ENCODE measurements at places on chromosomes 13 and 19. TPM values are rescaled to one million over a fixed set of nuclear protein-coding genes. Genes with fewer than 3 reads are reported as not detected.
A peak's percentile ranks its signal among the peaks of the same experiment; 100 is the strongest.

RFPL4AL1 gene
- total RNA-seq, result not detected

VRK3 gene
- total RNA-seq, result 56.6 TPM

SLC7A10 gene
- total RNA-seq, result not detected

GRCh38 chr19:46992699-46993535, 26.7 kb upstream of the NPAS1 start:
- no peak for DNase-seq

DNA sequence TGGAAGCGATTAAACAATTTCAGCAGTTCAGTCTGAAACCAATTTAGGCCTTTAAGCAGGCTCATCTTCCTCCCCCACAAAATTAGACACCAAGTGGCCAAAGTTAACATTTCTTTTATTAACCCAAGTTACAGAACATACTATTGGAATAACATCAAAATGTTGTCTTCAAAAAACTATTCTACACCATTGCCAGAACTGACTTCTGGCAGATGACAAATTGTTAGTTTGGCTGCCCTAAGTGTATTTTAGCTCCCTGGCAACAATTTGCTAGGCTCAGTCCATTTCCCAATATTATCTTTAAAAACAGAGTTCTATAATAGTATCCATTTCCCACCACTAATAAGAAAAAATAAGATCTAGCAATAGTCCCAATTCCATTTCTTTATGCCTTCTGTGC, 107.8 kb downstream of the SGCG start:
- no peak for DNase-seq

DNA sequence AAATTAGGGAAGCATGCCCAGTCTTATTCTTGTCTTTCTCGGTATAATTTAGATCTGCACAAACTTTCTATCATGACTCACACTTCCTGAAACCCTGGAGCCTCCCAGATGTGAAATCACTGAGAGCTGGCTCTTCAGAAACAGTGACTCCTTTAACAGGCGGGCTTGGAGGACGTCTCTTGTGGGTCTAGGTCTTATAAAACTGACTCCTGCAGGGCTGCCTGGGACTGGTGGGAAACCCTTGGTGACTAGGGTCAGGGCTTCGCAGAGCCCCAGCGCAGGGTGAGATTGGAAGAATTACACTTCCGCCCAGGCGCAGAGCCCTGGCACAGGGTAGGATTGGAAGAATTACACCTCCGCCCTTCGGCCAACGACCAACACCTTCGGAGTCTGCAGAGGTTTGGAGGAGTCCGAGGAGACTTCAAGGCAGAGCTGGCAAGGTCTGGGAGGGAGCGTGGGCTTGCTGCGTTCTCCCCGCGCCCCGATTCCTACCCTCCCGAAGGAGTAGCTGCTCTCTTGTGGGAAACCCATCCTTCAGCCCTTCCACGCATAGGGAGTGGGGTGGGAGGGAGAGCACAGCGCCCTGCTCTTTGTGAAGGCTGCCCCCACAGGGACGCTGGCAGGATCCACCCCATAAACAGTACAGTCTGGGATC, 43.4 kb upstream of the MAP3K10 start:
- no peak for DNase-seq

DNA sequence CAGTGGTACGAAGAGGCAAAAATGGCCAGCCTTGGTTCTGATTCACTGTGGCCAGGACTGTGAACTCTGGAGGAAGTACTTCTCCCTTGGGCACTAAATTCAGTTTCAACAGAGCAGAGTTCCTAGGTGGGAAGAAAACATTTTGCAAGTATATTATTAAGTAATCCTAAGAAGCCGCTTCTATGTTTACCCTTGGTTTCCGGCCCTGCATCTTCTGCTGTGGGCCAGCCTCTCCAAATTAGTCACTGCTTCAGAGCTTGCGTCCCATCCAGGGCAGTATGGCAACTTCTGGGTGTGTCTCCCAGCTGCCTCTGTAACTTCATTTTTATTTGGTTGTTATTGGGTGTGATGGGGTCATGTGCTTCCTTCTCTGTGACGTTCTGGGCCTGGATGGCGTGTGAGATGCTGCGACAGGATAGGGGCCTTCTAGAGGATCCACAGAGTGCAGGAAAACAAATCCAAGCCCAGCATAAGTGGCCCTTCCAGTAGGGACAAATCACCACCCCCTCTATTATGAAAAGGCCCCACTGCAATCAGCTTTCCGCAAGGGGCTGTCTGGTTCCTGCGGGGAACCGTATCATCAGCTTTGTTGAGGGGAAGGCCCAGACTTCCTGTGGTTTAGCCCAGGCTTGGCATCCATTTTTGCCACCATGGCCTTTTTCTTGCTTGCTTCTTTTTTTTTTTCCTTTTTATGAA, 55.1 kb upstream of the C1QTNF9 start:
- DNase-seq, result no peak

DNA sequence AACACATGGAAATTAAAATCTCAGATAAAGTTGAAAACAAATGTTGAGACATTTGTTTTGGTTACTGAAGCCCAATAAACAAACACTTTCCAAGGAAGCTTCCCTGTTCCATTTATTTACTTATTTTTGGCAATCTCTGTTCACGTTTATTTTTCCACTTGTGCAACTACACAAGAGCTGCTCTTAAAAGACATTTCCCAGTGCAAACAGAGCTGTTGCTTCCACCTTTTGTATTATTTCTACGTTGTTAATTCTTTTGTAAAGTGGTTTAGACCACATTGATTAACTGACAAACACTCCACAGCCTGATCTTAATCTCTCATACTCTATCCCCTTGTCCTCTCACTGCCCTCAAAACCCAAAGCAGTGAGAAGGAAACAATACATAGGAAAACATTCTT, 757.6 kb downstream of the LIG4 start:
- no peak for DNase-seq

GRCh38 chr13:34346626-34347025, 528.7 kb downstream of the RFC3 start:
- no peak for DNase-seq

- DNase-seq, result no peak
Observed at GRCh38 chr13:49791315-49791710, 1.2 kb downstream of the KPNA3 start.

DNA sequence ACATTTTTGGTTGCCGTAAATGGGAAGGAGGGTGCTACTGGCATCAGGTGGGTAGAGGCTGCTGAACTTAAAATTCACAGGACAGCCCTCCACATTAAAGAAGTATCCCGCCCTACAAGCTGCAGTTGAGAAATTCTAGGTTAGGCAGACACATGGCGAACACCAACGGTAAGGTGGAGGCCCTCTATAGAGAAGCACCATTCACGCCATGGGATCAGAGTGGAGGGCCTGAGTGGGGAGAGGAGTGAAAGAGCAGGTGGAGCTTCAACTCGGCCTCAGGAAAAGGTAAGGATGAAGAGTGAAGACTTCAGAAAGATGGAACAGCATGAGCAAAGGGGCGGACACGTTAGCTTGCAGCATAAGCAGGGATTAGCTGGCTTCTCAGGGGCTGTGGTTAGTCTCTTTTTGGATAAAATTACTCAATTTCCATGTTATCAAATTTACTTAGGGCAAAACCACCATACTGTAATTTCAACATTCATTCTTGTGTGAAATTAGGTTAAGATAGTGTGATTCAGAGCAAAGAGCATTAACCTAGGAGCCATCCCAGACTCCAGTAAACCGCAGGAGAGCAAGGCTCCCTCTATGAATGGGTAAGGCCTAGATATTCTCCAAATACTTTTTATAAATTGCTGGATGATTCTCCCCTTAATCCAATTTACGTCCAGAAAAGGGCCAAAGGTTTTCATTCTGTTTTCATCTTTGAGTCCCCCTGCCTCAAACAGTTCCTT, 1.2 kb downstream of the EEF1AKMT1 start:
- DNase-seq, result no peak

GRCh38 chr13:39452417-39452816, 150.6 kb downstream of the LHFPL6 start:
- DNase-seq, result no peak

DNA sequence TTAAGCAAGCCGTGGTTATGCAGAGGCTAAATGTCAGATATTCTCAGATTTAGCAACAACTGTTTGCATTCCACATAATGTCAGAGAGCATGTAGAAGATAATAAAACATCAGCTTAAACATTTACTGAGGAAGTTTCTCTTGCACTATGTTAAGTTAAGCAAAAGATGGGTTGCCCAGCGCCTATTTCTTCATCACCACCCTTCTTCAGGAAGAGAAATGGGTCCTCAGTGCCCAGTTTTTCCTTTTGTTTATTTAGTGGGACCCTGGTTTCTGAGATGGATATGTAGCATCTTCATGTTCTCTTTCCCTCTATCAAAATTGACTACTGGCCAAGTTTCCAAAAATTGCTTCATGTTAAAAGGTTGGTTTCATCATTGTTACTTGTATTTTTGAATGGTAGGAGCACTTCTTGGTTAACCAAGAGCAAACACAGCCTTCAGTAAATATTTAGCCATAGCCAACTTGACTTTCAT, 356.8 kb downstream of the RFC3 start:
- no peak for DNase-seq

ICAM5 gene
- total RNA-seq, result 1.8 TPM

CYP4F2 gene
- total RNA-seq, result 2.2 TPM

DAND5 gene
- not detected for total RNA-seq

- DNase-seq, result peak; percentile 81
Observed at GRCh38 chr19:44903602-44904425, 1.8 kb upstream of the APOE start.

DNA sequence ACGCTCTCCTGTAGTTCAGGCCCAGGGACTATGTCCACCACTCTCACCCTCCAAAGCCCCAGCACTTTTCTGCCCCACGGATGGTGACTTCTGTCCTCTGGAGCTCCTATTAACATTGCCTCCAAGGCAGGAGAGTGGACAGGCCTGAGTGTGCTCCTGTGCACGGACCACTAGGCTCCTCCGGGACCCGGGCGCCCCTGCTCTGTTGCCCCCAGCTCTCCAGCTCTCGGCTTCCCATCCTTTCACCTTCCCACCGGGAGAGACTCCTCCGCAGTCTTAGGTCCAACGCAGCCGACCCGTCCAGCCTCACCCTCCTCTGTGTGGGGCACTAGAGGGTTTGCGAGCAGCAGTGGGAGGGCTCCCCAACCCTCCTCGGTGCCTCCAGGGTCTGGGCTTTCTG, 30.4 kb downstream of the CAPN12 start:
- no peak for DNase-seq

DNA sequence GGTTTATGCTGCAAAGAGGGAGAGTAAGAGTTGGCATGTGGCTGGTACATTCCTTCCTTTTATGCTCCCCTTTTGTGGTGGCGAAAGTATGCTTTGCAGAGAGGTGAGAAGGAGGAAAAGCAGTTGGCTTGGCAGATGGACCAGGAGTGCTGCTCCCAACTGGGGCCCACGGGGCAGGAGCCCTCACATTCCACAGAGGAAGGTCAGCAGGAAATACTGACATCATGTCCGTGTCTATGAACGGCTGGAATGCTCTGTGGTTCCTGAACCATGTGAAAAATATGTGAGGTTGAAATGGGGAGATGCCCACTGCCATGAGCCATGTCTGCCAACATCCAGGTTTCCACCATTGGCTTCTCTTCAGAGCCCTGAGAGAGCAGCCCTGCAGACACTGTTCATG, 33.3 kb upstream of the GAS6 start:
- peak; percentile 13 for DNase-seq

DNA sequence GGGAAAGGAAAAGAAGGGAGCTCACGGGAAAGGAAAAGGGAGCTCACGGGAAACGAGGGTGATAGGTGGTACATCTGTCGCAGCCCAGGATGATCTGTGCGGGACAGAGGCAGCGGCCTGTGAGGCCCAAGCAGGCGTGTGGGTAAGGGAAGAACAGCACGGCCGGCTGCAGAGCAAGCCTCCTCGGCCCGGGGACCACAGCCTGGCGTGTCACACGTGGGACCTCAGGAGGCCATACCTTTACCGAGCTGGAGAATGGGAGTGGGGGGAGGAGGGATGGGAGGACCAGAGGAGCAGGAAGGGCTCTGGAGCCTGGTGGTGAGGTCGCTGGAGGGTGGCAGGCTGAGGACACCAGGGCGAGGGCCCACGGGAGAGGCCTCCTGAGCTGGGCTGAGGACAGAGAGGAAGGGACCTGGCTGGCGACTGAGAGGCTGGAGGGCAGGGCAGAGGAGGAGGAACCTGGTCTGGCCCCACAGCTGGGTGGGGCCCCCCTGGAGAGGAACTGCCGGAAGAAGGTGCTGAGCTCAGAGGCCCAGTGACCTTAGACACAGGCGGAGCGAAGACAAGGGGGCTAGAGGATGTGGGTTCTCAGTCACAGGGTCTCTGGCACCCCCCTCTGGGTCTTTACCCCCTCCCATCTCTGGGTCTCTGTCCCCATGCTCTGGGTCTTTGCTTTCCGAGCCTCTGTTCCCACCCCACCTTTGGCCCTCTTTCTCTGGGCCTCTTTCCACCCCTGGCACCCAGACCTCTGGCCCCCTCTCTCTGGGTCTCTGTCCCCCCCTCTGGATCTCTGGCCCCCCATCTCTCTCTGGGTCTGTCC, 2.9 kb upstream of the FTL start:
- DNase-seq, result peak; percentile 80

GRCh38 chr13:45768656-45769479, 66.7 kb downstream of the CBY2 start:
- no peak for DNase-seq

- no peak for DNase-seq
Observed at GRCh38 chr13:73040968-73041596, 17.7 kb upstream of the KLF5 start.

GRCh38 chr13:55576389-55576788, 1564.3 kb upstream of the PRR20A start:
- DNase-seq, result no peak

DNA sequence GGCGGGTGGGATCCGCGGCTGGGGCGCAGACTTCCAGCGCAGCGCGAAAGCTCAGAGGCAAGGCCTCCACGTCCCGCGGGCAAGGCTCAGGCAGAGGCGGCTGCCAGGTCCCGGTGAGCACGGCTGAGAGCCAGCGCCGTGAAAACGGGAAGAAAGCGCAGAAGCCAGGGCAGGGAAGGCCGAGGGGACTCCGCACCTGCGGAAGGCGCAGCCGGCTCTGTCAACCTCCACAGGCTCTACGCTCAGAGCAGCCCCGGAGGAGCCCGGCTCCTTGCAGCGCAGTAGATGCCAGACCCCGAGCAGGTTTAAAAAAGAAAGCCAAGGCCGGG, 131.0 kb downstream of the RNF17 start:
- DNase-seq, result no peak

IFNL1 gene
- not detected for total RNA-seq

DNA sequence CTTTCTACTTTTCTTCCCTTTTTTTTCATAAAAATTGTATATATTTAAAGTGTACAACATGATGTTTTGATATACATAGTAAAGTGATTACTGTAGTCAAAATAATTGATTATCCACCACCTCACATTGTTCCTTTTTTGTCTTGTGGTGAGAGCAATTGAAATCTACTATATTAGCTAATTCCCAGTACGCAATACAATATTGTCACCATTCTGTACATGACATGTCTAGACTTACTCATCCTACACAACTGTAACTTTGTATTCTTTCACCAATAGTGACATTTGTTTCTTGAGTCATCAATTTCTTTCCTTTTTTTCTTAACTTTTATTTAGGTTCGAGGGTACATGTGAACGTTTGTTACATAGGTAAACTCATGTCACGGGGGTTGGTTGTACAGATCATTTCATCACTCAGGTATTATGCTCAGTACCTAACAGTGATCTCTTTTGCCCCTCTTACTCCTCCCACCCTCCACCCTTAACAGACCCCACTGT, 265.2 kb downstream of the KCNRG start:
- no peak for DNase-seq

GRCh38 chr13:85521657-85522056, 277.6 kb downstream of the SLITRK6 start:
- DNase-seq, result no peak

SHC2 gene
- total RNA-seq, result 27.6 TPM

- DNase-seq, result no peak
Observed at GRCh38 chr19:50344661-50345318, 15.6 kb upstream of the KCNC3 start.

- no peak for DNase-seq
Observed at GRCh38 chr19:13834244-13835069, 39.2 kb downstream of the ZSWIM4 start.

LSR gene
- total RNA-seq, result 55.2 TPM

- DNase-seq, result no peak
Observed at GRCh38 chr13:42378383-42378780, 106.4 kb downstream of the AKAP11 start.

Data from ureter (tissue), 1 donor.